ENCODE measurements at places on chromosomes 3 and 15.

- DNase-seq, result no peak
These were observed 14.8 kb upstream of the INSYN1 start for GRCh38 chr15:73767806-73768501.

DNA sequence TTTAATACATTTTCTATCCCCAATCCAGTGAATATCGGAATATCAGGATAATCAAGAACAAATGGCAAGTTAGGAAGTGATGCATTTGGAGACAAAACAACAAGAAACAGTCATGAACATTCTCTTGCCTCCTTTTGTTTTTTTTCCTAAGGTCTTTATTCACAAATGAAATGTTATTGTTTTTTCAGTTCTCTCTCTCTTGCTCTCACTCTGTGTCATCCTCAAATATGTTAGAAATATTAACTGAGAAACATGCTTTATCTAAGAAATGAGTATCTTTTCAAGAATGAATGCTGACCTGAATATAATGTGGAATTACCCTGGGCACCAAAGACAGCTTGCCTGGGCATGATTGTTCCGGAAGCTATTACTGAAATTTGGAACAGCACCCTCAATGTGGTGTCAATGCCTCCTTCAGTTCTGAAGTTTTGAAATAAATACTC lies 51.3 kb downstream of the RBMS3 start:
- no peak for DNase-seq

- no peak for DNase-seq
These were observed 170.2 kb upstream of the SMAD3 start for GRCh38 chr15:66894986-66895780.

DNA sequence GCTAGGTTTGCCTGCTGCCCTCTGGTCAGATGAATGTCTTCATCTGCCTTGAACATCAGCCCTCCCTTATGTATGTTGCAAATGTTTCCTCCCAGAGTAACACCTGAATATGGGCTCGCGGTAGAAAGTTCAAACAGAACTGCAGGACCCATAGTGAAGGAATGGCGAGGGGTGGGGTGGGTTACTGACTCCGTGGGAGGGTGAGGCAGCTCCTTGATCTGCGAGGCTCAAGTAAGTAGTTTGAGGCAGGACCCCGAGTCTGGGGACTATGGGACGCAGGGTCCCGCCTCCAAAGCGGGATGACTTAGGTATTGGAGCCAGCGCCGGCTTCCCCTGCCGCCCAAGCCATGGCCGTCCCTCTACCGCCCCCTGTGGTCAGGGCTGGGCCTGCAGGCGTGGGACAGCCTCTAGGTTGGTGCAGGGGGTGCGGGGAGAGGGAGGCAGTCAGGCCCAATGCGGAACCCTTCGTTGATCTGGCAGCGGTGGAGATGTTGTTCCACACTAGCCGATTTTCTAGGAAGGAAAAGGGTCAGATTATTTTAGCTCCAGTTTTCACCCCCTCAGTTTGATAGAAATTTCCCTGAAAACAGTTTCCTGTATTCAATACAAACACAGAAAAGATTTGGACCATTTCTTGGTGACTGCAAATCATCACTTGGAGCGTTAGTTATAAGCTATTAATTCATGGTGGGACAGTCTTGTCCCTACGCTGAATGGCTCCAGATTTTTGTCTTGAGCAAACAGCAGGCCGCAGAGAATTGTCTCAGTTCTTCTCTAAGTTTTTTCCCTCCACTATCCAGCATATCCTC lies 72.3 kb downstream of the CORO2B start:
- DNase-seq, result no peak

DNA sequence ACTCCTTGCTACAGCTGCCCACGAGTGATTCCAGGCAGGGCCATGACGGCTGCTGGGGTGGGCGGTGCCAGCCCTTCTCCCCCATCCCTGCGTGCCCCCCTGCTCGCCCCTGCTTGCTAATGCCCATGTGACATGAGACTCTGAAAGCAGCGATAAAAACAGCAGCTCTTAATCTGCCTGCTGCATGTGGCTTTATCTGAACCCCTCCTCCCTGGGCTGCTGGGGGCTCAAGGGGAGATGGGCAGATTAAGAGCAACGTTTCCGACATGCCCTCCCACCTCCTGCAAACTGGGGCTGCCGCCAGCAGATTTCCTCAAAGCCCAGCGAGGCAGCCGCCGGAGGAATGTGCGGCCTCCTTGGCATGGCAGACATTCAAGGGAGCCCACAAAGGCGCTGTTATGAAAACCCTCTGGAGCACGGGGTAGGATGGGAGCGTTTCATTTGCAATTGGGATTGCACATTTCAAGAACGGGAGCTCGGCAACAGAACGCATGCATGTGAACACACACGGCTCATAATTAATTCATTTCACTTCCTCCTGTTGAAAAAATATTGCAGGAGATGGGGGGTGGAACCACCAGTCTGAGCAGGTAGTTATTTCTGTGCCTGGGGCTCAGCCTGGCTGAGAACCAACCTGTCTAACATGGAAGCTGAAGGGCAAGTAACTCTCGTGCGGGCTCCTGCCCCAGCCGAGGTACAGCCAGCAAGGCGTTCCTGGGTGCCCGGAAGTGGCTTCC lies 504.2 kb upstream of the PROK2 start:
- no peak for DNase-seq

- DNase-seq, result no peak
These were observed 2.4 kb downstream of the EHD4 start for GRCh38 chr15:41969851-41970431.

- no peak for DNase-seq
These were observed at the start of gene BHLHE40 for GRCh38 chr3:4979428-4980228. Gene BHLHE40, plus strand, starts transcription at chr3:4979437. Its CDS starts 282 bp downstream, at chr3:4979719.

DNA sequence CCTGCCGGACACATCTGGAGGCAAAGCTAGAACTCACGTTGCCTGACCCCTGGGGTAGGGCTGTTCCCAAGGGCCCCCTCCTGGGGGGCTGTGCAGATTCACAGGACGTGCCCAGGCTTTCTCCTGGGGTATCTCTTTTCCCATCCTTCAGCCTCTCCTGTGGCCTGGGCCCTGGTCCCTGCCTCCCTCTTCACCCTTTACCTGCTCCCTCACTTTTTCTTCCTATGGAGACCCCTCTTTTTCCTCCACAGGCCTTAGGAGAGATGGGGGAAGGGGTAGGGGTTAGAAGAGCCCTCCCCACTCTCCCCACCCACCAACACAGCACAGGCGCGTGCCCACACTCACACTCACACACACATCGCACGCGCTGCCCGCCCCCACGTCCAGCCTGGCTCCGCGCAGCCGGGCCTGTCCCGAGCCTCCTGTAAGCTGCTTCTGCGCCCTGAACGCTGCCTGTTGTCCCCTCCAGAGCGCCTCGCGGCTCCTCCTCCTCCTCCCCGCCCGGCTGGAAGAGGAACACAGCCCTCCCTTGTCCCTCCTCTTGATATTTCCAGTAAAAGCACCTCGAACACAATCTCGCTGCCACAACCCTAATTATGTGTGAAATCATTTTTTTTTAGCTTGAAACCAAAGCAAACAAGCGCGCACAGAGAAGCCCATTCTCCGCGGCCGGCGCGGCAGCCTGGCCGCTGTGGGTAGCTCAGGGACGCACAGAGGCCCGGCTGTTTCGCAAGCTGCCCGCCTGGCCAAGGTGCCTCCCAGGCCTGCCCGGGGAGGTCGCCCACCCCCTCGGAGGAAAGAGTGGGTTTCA lies 33.9 kb upstream of the ACAN start:
- DNase-seq, result no peak

GRCh38 chr3:114756506-114757279 lies 390.4 kb downstream of the ZBTB20 start:
- peak; percentile 84 for DNase-seq

GRCh38 chr3:5304789-5305683 lies 117.5 kb downstream of the EDEM1 start:
- DNase-seq, result no peak

DNA sequence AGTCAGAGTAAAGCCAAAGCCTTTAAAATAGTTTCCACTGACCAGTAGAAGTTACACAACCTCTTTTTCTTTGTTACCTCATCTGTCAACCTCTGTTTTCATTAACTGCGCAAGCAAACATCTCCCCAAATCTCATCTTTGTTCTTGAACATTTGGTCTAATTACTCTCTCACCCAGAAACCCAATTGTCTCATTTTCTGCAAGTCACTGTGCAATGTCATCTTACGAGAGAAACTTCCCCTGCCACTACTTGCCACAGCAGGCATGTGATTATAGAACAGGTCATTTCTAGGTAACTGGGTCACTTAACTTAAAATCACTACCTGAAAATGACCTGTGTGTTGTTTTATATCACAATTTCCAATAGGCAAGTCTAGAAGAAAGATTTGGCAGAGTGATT lies 159.4 kb downstream of the SI start:
- DNase-seq, result no peak

- no peak for DNase-seq
These were observed 60.5 kb downstream of the VGLL4 start for GRCh38 chr3:11583235-11583634.

Data from DMS 273 treated with DMSO at 0.1 percent for 48 hours (cell line).